Tibial nerve (tissue), 4 donors: ENCODE measurements at places on chromosomes 7 and 10. TPM values are rescaled to one million over a fixed set of nuclear protein-coding genes. Genes with fewer than 3 reads are reported as not detected.

DNA sequence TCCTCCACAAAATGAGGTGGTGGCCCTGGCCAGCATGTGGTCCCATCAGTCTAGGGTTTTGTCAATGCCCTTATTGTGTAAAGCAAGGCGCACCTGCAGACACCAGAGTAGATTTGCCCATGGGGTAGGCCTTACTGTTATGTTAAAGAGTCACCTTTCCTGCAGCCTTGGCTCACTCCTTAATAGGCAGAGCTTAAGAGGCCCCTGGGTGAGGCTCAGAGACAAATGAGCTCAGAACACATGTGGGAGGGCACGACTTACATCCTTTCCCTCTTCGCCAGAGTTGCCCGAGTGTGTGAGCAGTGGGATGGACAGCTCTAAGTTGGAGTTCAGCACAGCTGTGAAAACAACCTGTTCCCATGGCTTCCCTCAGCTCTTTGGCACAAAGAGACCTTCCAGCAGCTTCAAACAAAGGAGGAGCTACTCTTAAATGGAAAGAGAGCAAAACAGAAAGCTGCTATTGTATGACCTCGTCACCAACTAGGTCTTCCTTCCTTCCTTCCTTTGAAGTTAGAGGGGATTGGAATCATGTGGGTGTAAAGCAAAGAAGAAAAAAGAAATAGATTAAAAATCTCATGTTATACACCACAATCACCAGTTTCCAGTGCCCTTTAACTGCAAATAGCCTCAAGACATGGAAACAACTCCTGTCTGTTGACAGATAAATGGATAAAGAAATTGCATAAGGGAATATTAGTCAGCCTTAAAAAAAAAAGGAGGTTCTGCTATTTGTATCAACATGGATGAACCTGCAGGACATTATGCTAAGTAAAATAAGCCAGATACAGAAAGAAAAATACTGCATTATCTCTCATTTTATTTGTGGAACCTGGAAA lies 11.9 kb upstream of the XPNPEP1 start:
- no peaks in the 10 kb centered on the region for H3K36me3 ChIP-seq
- no peaks in the 10 kb centered on the region for H3K27me3 ChIP-seq
- H3K4me3 ChIP-seq, result no peak overlapping the region
- H3K27ac ChIP-seq, result peak overlapping the region; percentile 9
- DNase-seq, result peak; percentile 28

GRCh38 chr10:71719464-71720201 lies at the start of gene C10orf105:
TSS of gene C10orf105 (minus strand) at chr10:71719778. CDS start at chr10:71716337, 3,441 bp downstream.
- DNase-seq, result no peak
- H3K4me1 ChIP-seq, result peaks cover 50% of the 10 kb centered on the region
- peak within 1 kb of the TSS; percentile 94 for H3K27ac ChIP-seq
- H3K27me3 ChIP-seq, result no peaks in the 10 kb centered on the region
- no peaks in the 10 kb centered on the region for H3K36me3 ChIP-seq

GRCh38 chr7:118311121-118311836 lies 86.8 kb downstream of the ANKRD7 start:
- H3K4me3 ChIP-seq, result no peak overlapping the region
- H3K27me3 ChIP-seq, result no peaks in the 10 kb centered on the region
- no peaks in the 10 kb centered on the region for H3K4me1 ChIP-seq
- no peak overlapping the region for H3K27ac ChIP-seq
- H3K36me3 ChIP-seq, result no peaks in the 10 kb centered on the region

GRCh38 chr10:43853369-43853768 lies 204.7 kb upstream of the ZNF32 start:
- H3K4me3 ChIP-seq, result no peak overlapping the region
- H3K27ac ChIP-seq, result peak overlapping the region; percentile 12
- no peak for DNase-seq
- H3K27me3 ChIP-seq, result no peaks in the 10 kb centered on the region
- peaks cover 14% of the 10 kb centered on the region for H3K4me1 ChIP-seq

Gene PLA2G12B
- not detected for total RNA-seq

Gene XRCC2
- 0.63 TPM for total RNA-seq
